Nucleus accumbens (tissue), 56 donors: ENCODE measurements at places on chromosomes 2 and 18.

GRCh38 chr2:172081221-172082022 is 3.9 kb upstream of the DLX1 start:
- no peak for DNase-seq

GRCh38 chr18:5817816-5818215 is 77.5 kb downstream of the TMEM200C start:
- DNase-seq: no peak

- no peak for DNase-seq
Measured at GRCh38 chr2:235391921-235392615, 101.8 kb upstream of the AGAP1 start.

- DNase-seq: no peak
Measured at GRCh38 chr2:62257466-62257865, 61.6 kb downstream of the B3GNT2 start.

- DNase-seq: no peak
Measured at GRCh38 chr2:136357007-136357380, 239.0 kb upstream of the CXCR4 start.
